ENCODE measurements at places on chromosomes 12 and 14.
A peak's percentile ranks its signal among the peaks of the same experiment; 100 is the strongest.

DNA sequence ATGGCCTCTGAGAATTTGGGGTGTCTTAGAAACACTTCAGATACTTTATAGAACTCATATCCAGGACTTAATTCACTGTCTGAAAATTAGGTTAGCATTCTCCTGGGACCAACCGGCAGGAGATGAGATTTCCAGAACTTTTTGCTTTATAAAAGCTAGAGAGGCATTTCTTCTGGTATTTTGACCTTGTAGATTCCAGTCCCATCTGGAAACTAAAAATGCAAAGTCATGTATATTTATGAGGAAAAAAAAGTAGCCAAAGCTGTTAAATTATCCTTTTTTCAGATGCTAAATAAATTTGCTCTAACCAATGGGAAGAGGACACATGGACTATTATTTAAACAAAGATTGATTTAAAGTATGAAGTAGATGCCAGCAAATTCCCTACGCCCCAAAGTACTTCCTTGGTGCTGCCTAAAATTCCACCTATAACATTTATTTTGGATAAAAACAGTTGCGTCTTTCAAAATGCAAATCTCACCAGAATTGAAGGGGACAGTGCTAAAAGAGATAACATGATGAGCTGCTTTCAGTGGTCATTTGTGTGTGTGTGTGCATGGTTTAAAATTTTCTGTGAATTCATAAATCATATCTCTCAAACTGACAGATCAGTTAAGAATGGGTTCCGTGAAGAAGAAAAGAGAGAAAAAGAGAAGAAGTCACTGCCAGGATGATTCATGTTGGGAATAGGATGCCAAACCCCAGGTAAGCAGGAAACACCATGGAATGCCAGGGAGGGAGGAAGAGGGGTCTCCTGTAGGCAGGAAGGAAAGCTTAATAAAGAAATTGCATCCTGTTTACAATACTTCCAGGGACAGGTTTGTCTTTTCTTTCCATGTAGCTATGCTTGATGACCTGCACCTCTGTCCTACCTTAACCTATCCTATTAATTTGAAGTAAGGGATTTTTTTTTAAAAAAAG lies 97.7 kb upstream of the RGS6 start:
- no peak for DNase-seq

GRCh38 chr14:34460841-34461240 lies 1.2 kb downstream of the SPTSSA start:
- no peak for DNase-seq

GRCh38 chr12:89552376-89552775 lies 26.5 kb upstream of the POC1B start:
- no peak for DNase-seq

DNA sequence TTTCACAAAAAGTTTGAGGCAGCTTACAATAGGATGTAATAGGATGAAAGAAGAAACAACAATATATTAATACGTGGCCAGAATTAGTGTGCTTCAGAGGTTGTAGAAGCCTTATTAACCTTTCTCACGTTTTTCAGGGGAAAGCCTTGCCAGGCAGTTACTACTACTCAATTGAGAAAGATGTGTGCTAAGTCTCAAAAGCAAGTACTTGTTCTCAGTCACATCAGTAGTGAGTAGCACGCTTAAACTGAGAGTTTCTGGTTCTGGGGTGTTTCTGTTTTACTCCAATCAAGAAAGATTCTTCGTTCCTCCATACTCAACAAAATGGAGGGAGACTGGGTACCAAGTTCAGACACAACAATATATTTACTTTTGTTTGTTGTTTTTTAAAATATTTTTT lies 38.7 kb downstream of the KLC1 start:
- no peak for DNase-seq

DNA sequence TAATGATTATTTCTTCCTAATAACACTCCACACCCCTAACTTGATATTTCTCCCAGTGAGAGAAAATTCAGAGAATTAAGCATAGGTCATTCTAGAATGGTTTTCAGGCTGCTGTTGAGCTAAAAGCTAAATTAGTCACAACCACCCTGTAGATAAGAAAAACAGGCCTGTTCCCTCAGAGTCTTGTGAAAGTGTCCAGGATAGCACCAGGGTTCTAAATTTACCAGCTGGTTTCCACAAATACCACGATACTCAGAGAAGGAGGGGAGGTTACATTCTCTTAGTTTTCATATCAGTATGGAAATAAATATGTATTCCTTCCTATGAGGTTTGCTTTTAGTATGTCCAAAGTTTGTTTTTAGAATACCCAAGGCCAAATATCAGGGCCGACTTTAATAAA lies 66.0 kb upstream of the YARS2 start:
- no peak for DNase-seq

GRCh38 chr14:86420131-86420530 lies 890.2 kb downstream of the FLRT2 start:
- no peak for DNase-seq

GRCh38 chr12:82627799-82628198 lies 58.9 kb upstream of the TMTC2 start:
- no peak for DNase-seq

- DNase-seq, result no peak
Measured at GRCh38 chr14:35250319-35250718, 41.9 kb upstream of the PSMA6 start.

- no peak for DNase-seq
Measured at GRCh38 chr14:53963320-53964227, 6.9 kb upstream of the BMP4 start.

GRCh38 chr12:27922531-27923139 lies 49.9 kb downstream of the PTHLH start:
- DNase-seq, result no peak

DNA sequence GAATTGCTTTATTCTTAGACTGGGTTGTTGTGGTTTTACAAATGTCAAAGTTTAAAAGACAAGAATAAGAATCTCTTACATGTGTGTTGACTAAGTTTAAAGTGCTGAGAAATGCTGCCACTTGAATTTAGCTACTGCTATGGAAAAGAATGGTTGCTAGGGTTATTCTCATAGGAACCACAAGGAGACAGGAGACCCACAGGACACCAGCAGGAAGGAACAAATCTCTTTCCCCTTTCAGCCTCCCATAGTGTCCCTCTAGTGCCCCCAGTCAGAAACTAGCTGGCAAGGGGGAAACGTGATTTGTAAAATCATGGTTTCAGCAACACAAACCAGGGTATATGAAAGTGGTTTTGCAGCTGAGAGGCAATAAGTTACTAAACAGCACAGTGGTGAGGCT lies 102.7 kb downstream of the ST8SIA1 start:
- no peak for DNase-seq

GRCh38 chr12:84763107-84763506 lies 149.5 kb downstream of the SLC6A15 start:
- no peak for DNase-seq

GRCh38 chr14:67141146-67141900 lies 47.9 kb upstream of the GARIN2 start:
- no peak for DNase-seq

DNA sequence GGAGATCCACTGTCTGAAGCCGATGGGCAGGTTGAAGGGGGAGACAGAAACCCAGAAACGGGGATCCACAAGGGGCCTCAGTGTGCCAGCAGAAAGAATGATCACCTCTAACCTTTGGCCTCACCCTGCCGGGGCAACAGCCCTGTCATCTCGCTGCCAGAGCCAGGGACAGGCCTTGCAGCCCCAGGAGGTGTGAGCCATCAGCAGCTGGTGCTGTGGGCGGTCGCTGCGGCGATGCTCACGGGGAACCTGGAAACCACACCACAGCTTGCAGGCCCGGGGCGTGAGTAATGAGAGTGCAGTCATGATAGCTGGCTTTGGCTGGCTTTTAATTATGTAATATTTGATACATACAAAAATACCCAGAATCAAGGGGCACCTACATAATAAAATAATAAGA lies 4.7 kb upstream of the TTC7B start:
- peak; percentile 76 for DNase-seq

- DNase-seq, result no peak
Measured at GRCh38 chr12:11861155-11861863, 209.4 kb upstream of the BCL2L14 start.

GRCh38 chr14:88815980-88816379 lies 8.5 kb upstream of the TTC8 start:
- no peak for DNase-seq

DNA sequence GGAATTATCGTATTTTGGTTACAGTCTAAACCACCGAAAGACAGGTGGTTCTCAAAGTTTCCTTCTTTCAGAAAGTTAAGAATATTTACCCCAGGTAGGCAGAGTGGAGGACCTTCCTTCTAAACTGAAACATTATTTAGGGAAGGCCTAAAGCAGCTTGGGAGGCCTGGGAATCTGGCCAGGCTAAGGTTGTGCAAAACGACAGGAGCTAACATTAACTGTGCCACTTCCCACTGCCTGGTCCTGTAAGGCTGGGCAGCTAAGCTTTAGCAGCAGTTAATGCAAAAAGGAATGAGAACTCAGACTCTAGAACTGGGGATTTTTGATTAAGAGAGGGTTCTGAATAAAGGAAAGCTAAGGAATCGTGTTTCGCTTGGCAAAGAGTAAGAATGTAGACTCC lies 82.6 kb downstream of the SLCO1A2 start:
- no peak for DNase-seq

GRCh38 chr14:71138448-71139293 lies 231.4 kb downstream of the PCNX1 start:
- DNase-seq, result peak; percentile 31

DNA sequence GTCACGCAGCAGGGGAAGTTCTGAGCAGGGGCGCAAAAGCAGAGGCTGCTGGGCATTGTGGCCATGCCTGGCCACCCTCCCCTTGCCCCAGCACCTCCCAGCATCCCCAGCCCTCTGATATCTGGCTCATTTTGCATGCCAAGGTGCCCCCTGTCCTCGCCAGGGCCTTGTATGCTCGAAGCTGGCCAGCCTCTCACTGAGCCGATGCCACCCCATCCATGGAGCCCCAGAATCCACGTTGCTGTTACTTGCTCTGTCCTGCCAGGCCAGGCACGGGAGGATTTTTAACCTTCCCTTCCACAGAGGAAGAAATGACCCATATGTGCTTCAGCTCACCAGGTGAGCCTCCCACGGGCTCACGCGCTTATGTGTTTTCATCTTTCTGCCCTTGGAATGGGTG lies 413.4 kb downstream of the BCL11B start:
- DNase-seq, result no peak

GRCh38 chr14:21042918-21043317 lies 756 bp downstream of the RNASE7 start:
- no peak for DNase-seq

- no peak for DNase-seq
Measured at GRCh38 chr14:92683041-92683440, 65.4 kb downstream of the LGMN start.

- DNase-seq, result no peak
Measured at GRCh38 chr12:43131301-43131700, 420.7 kb downstream of the ADAMTS20 start.

GRCh38 chr12:27516625-27517024 lies 7.4 kb upstream of the PPFIBP1 start:
- no peak for DNase-seq

GRCh38 chr12:25102402-25102801 lies 92.6 kb downstream of the DNAI7 start:
- no peak for DNase-seq

GRCh38 chr12:27970401-27971120 lies 2.0 kb downstream of the PTHLH start:
- DNase-seq, result no peak

DNA sequence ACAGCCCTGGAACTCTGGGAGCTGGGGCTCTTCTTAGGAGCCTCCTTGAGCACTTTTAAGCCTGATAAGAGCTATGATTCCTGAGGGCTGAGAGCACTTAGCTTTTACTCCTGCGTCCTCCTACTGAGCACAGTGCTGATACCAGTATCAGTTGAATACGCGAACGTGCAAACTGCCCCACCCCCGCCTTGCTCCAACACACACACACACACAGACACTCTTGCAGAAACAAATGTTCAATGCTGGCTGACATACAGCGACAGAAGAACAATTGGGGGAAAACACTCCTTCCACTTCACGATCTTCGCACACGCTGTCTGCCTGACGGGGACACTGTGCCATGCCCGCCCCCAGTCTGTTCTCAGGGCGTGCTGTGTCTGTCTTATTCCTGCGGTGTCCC lies 57.2 kb upstream of the DLK1 start:
- no peak for DNase-seq

DNA sequence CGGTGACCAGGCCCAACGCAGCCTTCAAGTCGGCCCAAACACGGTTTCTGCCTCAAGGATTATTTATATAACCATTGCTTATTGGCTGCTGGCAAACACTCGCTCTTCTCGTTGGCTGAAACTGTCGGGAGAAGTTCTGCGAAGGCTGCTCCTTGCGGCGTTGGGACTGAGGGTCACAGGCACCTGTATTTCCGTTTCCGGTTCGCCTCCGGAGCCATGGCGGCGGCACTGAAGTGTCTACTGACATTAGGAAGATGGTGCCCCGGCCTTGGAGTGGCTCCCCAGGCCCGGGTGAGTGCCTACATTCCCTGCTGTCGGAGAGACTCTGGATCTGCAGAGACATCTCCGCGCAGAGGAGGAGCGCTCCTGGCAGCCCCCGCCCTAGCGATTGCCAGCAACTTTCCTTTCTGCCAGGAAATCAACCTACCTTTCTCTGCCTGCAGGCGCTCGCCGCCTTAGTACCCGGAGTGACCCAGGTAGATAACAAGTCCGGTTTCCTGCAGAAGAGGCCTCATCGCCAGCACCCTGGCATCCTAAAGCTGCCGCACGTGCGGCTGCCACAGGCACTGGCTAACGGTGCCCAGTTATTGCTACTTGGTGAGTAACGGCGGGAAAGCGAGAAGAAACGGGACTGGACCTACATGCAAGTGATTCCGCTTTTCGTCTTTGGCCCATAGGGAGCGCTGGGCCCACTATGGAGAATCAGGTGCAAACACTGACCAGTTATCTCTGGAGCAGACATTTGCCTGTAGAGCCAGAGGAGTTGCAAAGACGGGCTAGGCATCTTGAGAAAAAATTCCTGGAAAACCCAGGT lies at the start of gene METTL17:
TSS of gene METTL17 (plus strand) at position 194 of the 814 bp plus-strand sequence. CDS start at position 217, 23 bp downstream.
- peak; percentile 85 for DNase-seq

GRCh38 chr12:125890971-125891370 lies 825.7 kb downstream of the AACS start:
- DNase-seq, result no peak

GRCh38 chr12:98422359-98422758 lies 93.0 kb upstream of the TMPO start:
- no peak for DNase-seq

DNA sequence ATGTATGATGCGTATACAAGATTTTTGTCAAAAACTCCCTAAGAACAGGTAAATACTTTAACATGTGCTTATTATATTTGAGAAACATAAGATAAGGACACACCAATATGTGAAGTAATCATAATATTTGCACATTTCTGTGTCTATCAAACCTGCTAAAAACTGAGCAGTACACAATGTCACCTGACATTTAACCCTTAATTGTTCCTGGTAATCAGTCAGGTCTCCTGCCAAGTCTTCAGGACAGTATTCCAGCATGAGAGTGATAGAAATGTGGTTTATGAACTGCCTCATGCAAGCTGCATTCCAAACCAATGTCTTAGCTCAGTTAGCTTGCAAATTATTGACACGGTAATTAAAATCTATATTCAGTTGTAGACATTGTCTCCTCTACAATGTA lies 4.2 kb downstream of the SOX5 start:
- DNase-seq, result no peak

GRCh38 chr14:58750321-58751269 lies 112.8 kb downstream of the DACT1 start:
- DNase-seq, result no peak
